Left hindlimb (tissue), 1 donor: ENCODE measurements at places on chromosomes 6 and 20.

- no peak for DNase-seq
Measured at GRCh38 chr6:20997143-20997769, 463.0 kb downstream of the CDKAL1 start.

GRCh38 chr20:10523443-10523842 is 88.3 kb downstream of the SLX4IP start:
- DNase-seq, result no peak

GRCh38 chr6:128883906-128884305 is 968 bp downstream of the LAMA2 start:
- no peak for DNase-seq

DNA sequence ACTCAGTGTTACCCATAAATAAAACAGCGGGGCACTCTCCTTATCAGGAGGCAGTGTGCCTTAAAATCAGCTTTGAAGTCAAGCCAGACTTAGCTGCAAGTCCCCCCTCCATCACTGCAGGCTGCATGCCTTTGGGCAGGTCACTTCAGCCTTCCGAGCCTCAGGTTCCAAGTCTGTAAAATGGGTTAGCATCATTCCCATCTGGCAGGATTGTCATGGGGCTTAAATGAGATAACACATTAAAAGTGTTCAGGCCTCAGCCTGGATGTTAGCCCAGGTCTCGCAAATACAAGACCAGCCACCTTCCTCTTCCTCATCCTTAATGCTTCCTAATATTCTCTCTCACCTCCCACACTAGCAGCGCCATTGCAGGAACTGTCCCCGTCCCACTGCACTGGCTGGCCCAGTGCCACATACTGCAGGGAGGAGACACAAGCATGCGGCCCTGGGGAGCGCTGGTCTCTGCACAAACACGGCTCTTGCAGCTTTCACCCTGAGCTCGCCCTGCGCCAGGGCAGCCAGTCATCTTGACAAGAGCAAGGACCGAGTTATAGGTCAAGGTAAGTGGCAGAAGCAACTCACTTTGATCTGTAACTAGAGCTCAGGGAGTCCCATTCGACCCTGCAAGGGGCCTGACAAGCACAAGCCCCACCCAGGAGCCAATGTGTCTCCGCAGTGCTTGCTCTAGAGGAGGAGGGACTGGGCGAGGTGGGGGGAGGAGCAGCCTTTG is 564.6 kb upstream of the AGPAT4 start:
- DNase-seq, result no peak

- DNase-seq, result no peak
Measured at GRCh38 chr20:1185316-1185741, 548 bp upstream of the TMEM74B start.

DNA sequence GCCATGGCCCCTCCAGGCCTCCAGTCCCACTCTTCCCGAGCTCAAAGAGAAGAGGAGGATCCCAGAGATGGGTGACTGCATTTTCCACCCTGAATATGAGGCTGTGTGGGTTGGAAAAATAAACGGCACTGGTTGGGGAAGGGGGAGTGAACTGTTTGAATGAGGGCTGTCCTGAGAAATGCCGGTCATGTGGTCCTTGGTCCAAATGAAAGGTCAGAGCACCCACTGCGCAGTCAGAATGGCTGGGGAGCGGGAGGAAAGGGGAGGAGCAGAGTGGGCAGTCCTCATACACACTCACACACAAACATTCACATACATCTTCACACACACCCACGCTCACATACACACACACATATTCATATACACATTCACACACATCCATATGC is 83.1 kb downstream of the MRPL14 start:
- no peak for DNase-seq
